ENCODE measurements at places on chromosomes 7 and 10.
A peak's percentile ranks its signal among the peaks of the same experiment; 100 is the strongest.

DNA sequence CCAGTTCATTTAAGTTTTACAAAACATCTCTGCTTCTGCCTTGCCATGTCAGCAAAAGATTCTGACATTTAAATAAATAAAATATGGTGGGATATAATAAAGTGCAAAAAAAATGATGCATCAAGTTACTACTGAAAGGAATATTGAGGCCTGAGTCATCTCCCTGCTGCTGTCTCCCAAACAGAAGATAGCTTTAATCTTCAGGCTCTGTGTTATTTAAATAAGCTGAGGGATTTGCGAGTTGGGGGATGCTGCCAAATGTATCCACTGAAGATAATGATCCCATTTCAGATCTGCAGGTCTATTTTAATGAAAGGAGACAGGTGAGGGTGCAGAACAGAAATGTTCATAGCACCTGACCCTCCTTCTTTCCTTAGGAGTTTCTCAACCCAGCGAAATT, 720.8 kb downstream of the AUTS2 start:
- no peak for DNase-seq

- DNase-seq = peak; percentile 74
Measured at GRCh38 chr10:96695366-96695765, 24.9 kb downstream of the PIK3AP1 start.

- DNase-seq = no peak
Measured at GRCh38 chr10:28318626-28319025, 15.8 kb upstream of the MPP7 start.

- DNase-seq = no peak
Measured at GRCh38 chr7:110417611-110418010, 673.3 kb upstream of the LRRN3 start.

GRCh38 chr7:77202481-77202976, 2.9 kb upstream of the FGL2 start:
- no peak for DNase-seq

- DNase-seq = no peak
Measured at GRCh38 chr7:79287981-79288380, 165.5 kb downstream of the MAGI2 start.

DNA sequence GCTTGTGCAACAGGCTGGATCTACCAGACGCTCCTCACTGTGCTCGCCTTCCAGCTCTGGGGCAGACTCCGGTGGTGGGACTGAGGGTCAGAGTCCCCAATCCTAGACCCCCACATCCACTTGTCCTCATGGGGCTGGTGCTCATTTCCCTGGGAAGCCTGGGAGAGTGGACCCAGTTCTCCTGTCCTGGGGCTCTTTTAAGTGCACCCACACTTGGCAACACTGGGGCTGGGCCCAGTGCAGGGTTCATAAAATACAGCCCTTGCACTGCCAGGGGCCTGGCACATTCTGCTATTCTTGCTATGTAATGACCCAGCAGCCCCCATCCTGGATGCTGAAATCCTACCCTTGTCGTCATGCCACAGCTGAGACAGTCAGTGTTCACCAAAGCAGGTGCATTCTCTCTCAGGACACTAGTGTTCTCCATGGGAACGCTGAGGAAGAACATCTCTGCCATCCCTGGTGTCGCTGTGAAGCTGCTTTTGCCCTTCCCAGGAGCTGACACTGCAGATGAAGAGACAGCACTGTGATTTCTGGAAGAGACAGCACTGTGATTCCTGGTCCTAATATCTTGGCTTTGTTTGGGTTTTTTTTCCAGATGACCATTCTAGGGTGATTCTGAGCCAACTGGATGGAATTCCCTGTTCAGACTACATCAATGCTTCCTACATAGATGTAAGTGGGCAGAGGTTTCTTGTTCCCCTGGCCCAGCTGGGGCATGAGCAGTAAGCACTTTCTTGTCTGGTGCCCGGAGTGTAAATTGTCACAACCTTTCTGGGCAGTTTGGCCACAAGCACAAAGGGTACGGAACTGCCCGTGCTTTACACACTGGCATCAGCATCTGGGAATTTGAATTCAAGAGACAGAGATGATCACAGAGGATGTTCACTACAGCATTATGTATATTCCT, 65.6 kb downstream of the MKI67 start:
- DNase-seq = no peak
